ENCODE measurements at places on chromosomes 12 and 14. TPM values are rescaled to one million over a fixed set of nuclear protein-coding genes. Genes with fewer than 3 reads are reported as not detected.

Gene ART4
- total RNA-seq = 2.1 TPM

Gene CLEC9A
- not detected for total RNA-seq

Gene DTD2
- total RNA-seq = 12.1 TPM

Gene RD3L
- total RNA-seq = not detected

Gene NEUROD4
- total RNA-seq = not detected

Gene PLCZ1
- total RNA-seq = not detected

Gene PMEL
- total RNA-seq = 0.81 TPM

Gene TEDC1
- total RNA-seq = 9.9 TPM

Gene TRMT61A
- 3.1 TPM for total RNA-seq

Gene SOX5
- total RNA-seq = 0.25 TPM

Gene SYNE3
- total RNA-seq = 11.5 TPM

Gene HOXC11
- not detected for total RNA-seq

Gene SPIC
- total RNA-seq = not detected

Gene TMEM119
- total RNA-seq = not detected

Gene DMAC2L
- total RNA-seq = 4.5 TPM

Gene TRIM9
- total RNA-seq = not detected

Gene MYL6B
- 71.4 TPM for total RNA-seq

Gene CATSPERB
- total RNA-seq = not detected

Gene SPTB
- under 0.01 TPM for total RNA-seq

Gene PLEK2
- 4.7 TPM for total RNA-seq

Gene CHGA
- total RNA-seq = 1.0 TPM

Gene IRF2BPL
- 13.5 TPM for total RNA-seq

Gene ADAM20
- total RNA-seq = 0.16 TPM

Gene ANKRD13A
- 47.5 TPM for total RNA-seq

Gene ALG10B
- total RNA-seq = 3.7 TPM

Gene GLIPR1L2
- not detected for total RNA-seq

Gene CLEC4D
- total RNA-seq = not detected

Gene ETFBKMT
- 2.8 TPM for total RNA-seq

Gene CELA1
- not detected for total RNA-seq

Gene PMCH
- total RNA-seq = not detected

Gene CBLN3
- total RNA-seq = 3.0 TPM

Gene BEGAIN
- not detected for total RNA-seq

Gene TAS2R13
- 0.65 TPM for total RNA-seq

Gene PTGDR
- not detected for total RNA-seq

Gene GLI1
- total RNA-seq = not detected

Gene RBM19
- total RNA-seq = 29.0 TPM

Gene C12orf60
- 1.1 TPM for total RNA-seq

Gene KRT72
- total RNA-seq = not detected

Gene C12orf50
- total RNA-seq = not detected

Gene OR4K17
- total RNA-seq = not detected

Gene PTHLH
- total RNA-seq = 0.25 TPM

Gene TMCC3
- total RNA-seq = 21.7 TPM

Gene C3AR1
- total RNA-seq = not detected

Gene EFS
- total RNA-seq = not detected

Gene PPM1H
- 3.1 TPM for total RNA-seq

Gene CNTN1
- not detected for total RNA-seq

Gene ZDHHC22
- under 0.01 TPM for total RNA-seq

Gene TRHDE
- total RNA-seq = not detected

Gene MYL2
- not detected for total RNA-seq

Gene FAM90A1
- not detected for total RNA-seq

Gene SERPINA10
- not detected for total RNA-seq

Gene TMEM30B
- total RNA-seq = under 0.01 TPM

Gene ACVR1B
- 8.1 TPM for total RNA-seq

Gene CAPZA3
- not detected for total RNA-seq

Data from bladder microvascular endothelial cell (primary cell).